ENCODE measurements at places on chromosomes 2 and 18.

DNA sequence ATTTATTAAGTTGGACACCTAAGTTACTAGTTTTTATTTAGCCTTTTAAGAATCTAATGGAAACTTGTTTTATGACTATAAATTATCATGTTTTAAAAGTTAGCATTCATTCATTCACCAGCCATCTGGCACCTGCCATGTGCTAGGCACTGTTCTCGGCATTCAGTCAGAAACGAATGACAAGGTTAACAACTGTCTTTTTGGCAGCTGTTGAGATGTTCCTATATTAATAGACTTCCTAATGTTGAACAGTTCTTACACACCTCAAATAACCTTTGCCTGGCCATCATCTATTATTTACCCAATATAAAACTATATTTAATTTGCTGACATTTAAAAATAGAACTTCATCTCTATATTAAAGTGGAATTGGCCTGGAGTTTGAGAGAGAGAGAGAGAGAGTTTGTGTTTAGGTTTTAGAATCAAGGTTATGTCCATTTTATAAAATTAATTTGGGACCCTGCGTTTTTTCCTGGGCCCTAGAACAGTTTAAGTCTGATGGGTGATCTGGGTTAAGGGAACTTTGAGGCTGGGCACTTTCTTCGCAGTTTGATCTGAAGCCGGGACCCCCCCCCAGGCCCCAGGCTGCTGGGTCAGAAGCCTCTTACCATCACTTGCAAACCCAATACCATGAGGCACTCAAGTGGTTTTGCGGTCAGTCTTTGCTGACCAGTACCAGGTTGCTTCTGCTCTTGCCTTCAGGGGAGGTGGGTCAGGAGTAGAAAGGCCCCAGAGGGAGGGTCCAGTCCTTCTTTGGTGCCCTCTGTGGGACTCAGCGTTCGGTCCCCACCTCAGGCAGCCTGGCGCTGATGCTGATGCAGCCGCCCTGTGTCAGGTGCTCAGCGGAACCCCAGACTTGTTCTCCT, 48.3 kb upstream of the ASB1 start:
- DNase-seq, result no peak

DNA sequence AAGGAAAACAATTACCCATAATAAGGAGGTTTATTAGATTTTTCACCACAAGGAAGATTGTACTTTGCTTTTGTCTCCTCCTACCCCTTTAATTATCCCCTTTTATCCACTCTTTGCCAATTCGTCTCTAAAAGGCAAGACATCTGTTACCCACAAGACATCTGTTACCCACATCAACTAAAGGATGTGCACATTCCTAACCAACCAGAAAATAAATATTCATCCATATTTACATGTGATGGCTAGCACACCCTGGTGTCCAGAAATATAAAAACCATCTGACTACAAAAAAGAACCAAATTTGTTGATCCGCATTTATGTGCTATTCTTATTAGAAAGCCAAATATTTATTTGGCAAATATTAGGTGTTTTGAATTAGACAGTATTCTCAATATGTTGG, 35.7 kb downstream of the ACVR1C start:
- no peak for DNase-seq

DNA sequence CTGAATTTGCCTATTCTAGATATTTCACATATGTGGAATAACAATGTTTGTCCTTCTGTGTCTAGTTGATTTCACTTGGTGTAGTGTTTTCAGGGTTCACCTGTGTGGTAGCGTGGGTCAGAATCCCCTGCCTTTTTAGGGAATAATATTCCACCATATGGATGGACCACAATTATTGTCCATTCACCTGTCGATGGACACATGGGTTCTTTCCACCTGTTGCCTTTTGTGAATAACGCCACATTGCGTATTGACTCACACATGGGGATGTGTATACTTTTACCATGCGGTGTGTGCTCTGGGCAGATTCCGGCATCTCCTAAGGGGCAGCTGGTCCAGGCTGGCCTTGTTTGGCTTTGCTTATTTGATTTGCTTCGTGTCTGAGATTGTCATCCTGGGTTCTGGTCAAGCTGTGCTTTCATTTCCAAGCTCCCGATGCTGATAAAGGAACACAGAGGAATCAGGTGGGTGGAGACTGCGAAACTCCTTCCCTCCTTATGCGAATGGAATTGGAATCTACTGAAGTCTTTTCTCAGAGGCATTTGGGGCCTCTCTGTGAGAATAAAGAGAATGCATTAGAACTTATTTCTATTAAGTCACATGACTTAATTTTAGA, 18.9 kb upstream of the ALLC start:
- DNase-seq, result no peak

GRCh38 chr2:85844486-85844885, 44.3 kb downstream of the ST3GAL5 start:
- no peak for DNase-seq

- DNase-seq, result no peak
Measured at GRCh38 chr18:23936381-23936958, 78.1 kb upstream of the TTC39C start.

GRCh38 chr2:78127424-78127823, 605.2 kb upstream of the LRRTM4 start:
- no peak for DNase-seq

GRCh38 chr2:167783261-167784083, 463.9 kb downstream of the STK39 start:
- no peak for DNase-seq
